ENCODE measurements at places on chromosomes 13 and 19.

DNA sequence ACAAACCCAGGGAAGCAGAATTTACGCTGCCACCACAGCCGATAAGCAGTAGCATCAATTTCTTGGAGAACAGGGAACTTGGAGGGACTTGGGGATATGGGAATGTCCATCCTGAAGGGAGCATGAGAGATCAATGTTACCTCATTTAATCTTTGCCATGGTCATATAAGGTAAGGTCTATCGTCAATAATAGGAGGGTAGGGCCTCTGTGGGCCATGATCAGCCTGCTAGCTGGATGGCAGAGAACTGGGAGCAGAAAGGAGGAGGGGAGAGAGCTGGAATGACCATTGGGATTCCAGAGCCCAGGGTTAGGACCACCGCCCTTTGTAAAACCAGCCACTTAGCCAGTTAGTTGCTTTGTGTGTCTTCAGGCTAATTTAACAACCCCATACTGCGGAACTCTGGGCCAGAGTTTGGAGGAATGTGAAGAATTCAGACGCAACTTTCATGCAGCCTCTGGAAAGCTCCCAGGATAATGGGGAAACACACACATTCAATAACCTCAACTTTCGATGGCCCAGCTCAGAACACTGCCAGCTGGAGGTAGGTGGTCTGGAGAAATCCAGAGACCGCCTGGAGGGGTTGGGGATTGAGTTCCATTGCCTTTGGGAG, 40.3 kb downstream of the ZNF557 start:
- no peak for DNase-seq

DNA sequence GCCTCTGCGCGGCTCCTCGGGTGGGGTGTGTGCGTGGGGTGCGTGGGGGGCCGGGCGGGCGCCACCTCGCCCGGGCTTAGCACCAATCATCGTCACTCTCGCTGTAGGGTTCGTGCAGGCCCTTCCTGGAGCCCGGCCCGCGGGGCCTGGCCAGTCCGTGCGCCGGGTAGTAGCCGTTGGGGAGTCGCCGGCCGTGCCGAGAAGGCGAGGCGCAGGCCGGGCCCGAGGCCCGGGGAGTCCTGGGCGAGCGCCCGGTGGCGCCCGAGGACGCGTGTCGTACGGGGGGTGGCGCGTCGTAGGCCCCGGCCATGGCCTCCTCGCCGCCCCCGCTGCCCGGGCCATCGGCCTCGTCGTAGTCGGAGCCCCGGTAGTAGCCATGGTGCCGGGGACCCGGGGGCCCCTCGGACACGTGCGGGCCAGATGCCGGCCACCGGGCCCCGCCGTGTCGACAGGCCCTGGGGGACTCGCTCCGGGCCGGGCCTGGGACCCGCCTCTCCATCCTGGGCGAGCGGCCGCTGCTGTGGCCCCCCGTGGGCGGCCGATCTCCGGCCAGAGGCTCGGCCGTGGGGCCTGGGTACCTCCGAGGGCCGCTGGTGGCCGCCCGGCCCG, 57.1 kb downstream of the IER2 start:
- no peak for DNase-seq

DNA sequence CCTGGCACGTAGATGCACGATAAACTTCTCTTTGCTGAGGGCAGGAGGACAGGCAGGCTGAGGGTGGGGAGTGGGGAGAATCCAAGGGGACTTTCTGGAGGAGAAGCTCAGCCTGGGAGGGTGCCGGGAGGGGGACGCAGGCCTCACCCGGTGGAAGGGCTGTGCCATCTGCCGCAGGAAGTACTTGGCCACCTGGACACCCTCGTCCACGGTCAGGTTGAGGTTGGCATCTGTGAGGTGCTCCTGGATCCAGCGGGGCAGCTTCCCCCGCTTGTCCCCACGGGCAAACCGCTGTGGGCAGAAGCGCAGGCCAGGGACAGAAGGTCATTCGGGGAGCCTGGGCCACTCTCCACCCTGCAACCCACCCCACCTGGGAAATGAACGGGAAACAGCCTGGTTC, 11.5 kb downstream of the KLC3 start:
- no peak for DNase-seq

- no peak for DNase-seq
Measured at GRCh38 chr13:106373304-106373988, 162.0 kb downstream of the EFNB2 start.

- no peak for DNase-seq
Measured at GRCh38 chr19:18153556-18154134, 682 bp downstream of the PIK3R2 start.

- DNase-seq, result no peak
Measured at GRCh38 chr13:41394166-41394565, 63.2 kb upstream of the RGCC start.

- peak; percentile 49 for DNase-seq
Measured at GRCh38 chr19:17681505-17682125, 6.5 kb downstream of the UNC13A start.

- no peak for DNase-seq
Measured at GRCh38 chr19:2233601-2234280, 2.4 kb downstream of the PLEKHJ1 start.

- DNase-seq, result no peak
Measured at GRCh38 chr19:50931023-50931422, 19.8 kb upstream of the KLK4 start.

GRCh38 chr19:925087-925525, 729 bp upstream of the ARID3A start:
- DNase-seq, result peak; percentile 82

- no peak for DNase-seq
Measured at GRCh38 chr13:50805805-50806204, 37.7 kb downstream of the DLEU7 start.

GRCh38 chr19:42076380-42076944, 496 bp downstream of the ZNF574 start:
- no peak for DNase-seq

DNA sequence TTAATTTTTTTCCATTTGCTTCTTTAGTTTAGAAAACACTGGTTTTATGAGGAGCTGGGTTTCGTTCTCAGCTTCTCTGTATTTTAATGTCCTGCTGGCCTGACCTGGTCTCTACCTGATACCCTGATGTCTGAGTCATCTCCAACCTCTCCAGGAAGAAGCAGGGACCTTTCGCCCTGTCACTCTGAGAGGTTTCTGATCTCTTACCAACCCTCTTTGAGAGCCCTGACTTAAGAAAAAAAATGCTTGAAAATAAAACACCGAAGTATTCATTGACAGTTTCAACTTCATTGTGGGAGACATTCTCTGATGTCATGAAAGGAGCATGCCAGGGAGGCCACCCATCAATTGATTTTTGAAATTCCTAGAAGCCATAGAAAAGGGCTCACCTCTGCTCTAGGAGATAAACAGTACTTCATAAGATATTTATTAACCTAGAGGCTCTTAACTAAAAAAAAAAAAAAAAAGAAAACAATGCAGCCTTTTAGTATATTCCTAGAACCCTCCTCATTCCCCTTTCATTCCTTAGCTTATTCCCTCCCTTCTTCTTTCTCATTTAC, 234.8 kb downstream of the ENOX1 start:
- DNase-seq, result no peak

DNA sequence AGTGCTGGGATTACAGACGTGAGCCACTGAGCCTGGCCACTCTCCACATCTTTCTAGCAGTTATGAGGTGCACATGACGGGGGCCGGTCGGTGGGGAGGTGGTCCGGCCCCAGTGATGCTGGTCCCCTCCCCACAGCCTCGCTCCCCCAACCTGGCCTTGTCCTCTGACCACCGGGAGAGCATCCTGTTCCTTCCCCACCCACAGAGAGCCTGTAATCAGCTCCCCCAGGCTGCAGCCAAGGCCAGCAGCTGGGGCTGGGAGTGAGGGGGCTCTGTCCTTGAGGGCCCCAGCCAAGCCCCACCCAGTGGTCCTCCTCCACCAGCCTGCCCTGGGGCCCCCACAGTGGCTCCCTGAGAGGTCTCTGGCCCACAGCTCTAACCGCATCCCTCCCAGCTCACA, 3.0 kb upstream of the INSL3 start:
- no peak for DNase-seq

DNA sequence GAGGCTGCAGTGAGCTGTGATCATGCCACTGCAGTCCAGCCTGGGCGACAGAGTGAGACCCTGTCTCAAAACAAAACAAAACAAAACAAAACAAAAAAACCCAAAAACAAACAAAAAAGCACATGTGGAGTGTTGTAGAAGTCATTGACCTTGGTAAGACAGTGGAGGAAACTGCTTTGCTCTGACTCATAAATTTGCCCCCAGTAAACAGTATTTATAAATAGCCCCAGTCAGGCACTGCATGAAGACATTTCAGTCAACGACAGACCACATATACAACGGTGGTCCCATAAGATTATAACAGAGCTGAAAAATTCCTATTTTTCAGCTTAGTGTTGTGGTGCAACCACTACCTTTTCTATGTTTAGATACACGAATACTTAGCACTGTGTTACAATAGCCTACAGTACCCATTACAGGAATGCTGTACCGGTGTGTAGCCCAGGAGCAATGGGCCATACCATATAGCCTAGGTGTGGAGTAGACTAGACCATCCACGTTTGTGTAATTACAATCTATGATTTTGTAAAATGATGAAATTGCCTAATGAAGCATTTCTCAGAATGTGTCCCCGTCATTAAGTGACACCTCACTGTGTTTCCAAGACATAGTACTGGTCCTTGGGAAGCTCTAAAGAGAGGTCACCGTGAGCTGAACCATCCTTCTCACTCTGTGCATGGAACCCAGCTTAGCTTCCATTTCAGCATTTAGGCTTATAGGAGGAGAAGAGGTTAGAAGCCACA, 1.1 kb downstream of the ARL11 start:
- DNase-seq, result no peak

DNA sequence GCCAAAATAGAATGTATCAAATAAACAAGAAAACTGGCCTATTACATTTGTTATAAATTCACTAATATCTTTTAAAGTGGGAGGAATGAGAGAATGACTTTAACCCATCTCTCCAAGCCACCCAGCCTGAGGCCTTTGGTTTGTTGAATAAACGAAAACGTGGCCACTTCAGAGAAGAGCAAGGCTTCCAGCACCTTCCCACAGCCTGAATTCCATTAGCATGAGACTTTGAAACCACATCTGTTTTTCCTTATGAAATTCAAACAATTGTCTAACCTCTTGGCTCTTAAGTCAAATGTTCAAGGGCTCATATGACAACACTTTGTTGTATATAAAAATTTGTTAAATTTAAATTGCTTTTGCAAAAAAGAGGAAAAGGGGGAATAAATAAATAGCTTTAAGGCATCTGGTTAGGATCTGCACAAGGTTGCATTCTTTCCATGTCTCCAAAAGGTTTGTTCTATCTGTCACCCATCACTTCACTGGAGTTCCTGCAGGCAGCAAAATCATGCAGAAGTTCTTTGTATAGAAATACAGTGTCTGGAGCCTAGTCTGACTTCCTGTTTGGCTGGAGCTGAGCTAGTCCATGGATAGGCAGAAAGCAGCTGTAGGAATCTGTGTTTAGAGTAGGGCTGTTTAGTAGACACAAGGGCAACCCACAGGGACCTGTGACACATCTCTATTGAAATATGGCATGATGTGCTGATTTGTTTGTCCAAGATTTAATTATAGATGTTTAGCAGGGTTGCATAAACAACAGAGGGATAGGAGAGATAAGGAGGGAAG, 502.3 kb downstream of the KCTD12 start:
- no peak for DNase-seq

DNA sequence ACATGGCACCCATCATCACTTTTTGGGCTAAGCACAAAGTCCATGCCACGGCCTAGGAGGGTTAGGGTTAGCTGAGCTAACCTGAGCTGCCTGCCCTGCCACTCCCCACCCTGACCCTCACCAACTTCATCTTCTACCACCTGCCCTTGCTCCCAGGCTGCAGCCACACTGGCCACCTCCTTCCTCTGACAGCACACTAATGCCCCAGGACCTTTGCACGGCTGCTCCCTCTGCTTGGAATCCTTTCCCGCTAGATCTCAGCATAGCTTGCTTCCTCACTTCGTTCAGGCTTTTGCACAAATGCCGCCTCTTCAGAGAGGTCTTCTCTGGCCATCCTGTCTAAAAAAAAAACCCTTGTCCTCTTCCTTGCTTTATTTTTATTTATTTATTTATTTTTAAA, 13.2 kb downstream of the SHANK1 start:
- no peak for DNase-seq

DNA sequence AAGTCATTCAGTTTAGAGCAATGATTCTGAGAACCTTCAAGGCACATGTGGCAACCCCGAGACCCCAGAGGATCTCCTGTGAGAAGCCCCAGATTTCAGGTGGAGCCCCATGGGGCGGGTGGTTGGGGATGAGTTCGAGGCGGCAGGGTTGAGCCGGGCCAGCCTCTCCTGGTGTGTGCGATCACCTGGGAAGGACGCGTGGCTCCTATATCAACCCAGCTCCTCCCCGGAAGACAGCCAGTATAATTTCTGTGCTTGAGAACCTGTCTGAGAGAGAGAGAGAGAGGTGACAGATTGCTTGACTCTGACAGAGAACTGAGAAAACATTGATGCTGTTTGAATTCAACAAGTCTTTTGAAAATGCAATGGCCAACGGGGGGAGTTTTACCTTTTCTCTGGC, 89.0 kb downstream of the TEX29 start:
- no peak for DNase-seq

GRCh38 chr19:34961775-34962686, 2.0 kb downstream of the ZNF792 start:
- no peak for DNase-seq

DNA sequence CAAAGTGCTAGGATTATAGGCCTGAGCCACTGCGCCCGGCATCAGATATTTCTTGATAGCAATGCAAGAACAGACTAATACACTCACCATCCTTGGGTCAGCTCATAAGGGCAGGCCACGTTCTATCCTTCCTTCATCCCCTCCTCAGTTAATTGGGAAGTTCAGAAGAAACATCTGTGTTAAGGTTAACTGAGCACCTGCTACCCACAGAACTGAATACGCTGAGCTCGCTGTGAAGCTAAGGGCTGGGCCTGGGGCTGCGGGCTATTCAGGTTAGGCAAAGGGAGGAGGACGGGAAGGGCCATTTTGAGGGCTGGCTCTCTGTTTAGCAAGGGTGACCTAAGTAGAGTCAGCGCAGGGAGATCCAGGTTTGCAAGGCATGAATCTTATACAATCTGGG, 43.0 kb upstream of the UQCRFS1 start:
- no peak for DNase-seq

DNA sequence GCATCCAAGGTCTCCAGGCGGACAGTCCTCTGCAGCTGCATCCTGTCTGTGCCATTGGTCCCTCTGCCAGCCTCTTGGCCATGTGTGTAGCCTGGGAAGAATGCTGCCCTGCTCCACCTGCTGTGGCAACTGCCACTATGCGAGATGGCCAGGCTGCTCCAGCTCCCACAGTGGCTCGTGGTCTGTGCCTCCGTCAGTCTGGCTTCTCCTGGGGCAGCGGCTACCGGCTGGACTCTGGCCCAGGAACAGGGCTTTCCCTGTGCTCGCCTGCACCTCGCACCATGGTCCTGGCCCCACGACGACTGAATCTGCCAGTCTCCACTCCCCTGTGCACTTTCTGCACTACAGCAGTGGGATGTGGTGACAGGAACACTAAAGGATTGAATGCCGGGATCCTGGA, 26.7 kb upstream of the FFAR2 start:
- DNase-seq, result no peak

DNA sequence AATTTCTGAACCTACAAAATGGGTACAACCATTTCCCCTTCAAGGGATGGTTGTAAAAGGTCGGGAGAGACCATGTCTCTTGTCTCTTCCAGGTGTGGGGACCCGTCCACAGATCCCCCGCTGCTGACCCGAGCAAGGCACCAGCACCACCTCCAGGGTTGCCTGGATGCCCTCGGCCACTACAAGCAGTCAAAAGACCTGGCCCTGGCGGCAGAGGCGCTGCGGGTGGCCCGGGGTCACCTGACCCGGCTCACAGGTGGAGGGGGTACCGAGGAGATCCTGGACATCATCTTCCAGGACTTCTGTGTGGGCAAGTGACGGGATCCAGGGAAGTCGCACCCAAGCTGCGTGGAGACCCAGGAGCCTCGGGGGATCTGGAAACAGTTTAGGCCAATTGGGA, 4.0 kb downstream of the GTPBP3 start:
- DNase-seq, result no peak

Data from liver (tissue), 10 donors.